ENCODE measurements at places on chromosomes 3 and 15.

DNA sequence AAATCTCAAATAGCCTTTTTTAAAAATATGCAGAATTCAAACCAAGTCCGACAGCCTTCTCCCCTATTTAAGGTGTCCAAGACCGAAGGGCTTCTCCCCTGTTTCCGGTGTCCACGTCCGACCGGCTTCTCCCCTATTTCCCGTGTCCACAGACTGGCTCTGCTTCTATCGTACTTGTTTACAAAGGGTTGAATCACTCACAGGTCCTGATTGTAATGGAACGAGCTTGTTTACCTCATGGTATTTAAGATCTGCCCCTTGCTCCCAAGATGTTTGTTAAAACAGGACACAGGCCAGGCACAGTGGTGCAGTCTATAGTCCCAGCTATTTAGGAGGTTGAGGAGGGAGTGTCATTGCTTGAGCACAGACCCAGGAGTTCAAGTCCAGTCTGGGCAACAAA lies 90.4 kb upstream of the ROBO2 start:
- no peak for DNase-seq

GRCh38 chr3:97187771-97188170 lies 373.4 kb downstream of the EPHA6 start:
- no peak for DNase-seq

DNA sequence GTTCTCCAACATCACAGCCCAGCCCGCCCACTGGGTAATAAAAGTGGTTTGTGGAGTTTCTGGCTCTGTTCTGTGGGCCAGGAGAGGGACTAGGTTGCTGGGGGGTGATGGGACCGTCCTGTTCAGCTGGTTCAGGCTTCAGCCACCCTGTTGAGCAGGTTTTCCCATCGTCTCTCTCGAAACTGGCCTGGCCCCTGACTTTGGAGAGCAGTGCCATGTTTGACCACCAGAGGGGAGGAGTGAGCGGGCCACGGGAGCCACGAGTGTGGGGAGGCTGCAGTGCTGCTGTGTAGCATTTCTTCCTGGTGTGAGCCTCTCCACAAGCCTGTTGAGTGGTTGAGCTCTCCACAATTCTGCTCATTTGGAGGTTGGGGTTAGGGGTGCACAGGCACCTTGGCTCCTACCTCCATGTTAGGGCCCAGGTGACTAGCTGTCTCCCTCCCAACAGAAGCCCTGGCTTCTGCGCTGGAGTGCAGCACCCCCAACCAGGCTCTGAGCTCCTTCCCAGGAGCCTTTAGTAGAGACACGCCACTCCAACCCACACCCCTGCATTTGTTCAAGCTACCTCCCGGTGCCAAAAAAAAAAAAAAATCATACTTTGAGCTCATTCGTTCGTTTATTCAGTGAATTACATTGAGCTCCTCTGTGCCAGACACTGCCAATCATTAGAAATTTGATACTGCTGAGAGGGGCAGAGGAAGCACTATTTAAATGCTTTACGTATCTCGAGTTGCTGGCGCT lies 13.9 kb downstream of the SPINT1 start:
- DNase-seq, result peak; percentile 83

GRCh38 chr15:57651445-57651844 lies 55.1 kb upstream of the POLR2M start:
- no peak for DNase-seq

DNA sequence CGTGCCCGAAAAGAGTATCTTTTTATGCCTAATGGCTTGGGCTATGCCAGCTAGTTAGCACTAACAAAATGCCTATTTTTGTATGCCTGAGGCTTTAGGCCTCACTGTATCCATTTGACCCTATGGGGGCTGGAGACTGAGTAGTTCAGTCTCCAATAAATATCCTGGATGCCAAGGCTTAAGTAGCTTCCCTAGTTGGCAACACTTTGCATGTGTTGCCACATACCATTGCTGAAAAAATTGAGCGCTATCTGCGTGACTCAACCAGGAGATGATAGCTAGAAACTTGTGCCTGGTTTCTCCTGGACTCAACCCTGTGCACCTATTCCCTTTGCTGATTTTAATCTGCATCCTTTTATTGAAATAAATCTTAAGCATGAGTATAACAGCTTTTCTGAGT lies 58.4 kb upstream of the ATP2C1 start:
- DNase-seq, result no peak

DNA sequence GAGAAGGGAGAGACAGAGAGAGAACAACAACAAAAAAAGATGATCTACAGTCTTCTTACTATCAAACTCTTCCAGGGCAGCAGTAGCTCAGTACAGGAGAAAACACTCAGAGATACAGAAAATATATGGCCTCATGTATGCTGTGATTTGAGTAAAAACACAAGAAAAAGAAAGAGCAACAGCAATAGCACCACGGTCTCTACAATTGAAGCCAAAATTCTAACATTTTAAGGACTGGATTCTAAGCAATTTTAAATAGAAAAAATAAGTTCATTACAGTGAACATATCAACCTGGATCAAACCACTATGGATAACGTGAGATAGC lies 43.5 kb upstream of the ALCAM start:
- DNase-seq, result no peak

DNA sequence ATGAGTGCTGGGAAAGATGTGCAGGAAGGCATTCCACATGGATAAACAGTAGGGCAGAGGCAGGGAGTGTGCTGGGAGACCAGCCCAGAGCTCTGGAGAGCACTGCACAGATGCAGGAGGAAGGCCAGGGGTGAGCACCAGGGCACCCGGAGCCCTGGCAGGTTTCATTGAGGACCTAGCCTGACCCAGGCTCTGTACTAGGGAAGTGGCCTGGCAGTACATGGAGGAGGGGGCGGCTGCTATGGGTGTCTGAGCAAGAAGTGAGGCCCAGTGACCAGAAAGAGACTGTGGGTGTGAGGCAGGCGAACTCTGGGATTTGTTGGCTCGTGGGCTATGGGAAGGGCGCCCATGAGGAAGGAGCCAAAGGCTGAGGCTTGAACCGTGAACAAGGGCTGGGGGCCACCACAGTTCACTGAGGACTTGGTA lies 139.1 kb downstream of the DNAJB8 start:
- peak; percentile 5 for DNase-seq

DNA sequence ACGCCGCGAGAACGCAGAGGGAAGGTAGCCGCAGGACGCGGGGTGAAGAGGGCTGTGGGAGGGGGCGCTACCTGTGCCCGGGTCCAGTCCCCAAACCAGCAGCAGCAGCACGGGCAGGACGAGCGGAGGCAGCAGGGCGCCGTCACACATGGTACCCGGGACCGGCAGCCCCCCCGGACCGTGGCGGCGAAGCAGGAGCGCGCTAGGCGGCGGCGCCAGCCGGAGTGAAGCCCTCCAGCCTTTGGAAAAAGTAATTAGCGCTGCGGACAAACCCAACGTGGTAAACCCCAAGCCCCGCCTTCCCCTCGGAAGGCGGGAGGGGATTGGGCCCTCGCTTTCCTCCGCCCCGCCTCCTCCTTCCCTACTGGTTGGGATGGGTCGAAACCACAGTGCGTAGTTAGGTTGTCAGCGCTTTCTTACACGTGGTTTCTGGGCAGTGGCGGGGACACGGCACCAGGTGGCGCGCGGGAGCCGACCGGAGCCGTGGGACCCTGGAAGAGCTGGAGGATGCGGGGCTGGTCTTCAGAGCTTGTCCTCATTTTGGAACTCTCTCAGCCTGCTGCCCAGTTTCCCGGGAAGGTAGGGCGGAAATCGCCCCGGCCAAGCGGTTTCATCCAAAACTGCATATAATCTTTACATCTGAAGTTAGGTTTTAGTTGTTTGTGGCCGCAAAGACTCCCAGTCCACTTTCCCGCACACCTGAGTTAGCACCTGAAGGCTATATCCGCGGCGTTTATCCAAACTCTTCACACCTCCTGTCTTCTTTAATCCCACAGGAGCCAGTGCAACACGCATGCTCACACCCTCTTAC lies at the start of gene ADAMTS17:
Gene ADAMTS17 (minus strand): TSS at position 226 of the 811 bp plus-strand sequence. CDS start 76 bp downstream, at position 150.
- DNase-seq, result peak; percentile 96

DNA sequence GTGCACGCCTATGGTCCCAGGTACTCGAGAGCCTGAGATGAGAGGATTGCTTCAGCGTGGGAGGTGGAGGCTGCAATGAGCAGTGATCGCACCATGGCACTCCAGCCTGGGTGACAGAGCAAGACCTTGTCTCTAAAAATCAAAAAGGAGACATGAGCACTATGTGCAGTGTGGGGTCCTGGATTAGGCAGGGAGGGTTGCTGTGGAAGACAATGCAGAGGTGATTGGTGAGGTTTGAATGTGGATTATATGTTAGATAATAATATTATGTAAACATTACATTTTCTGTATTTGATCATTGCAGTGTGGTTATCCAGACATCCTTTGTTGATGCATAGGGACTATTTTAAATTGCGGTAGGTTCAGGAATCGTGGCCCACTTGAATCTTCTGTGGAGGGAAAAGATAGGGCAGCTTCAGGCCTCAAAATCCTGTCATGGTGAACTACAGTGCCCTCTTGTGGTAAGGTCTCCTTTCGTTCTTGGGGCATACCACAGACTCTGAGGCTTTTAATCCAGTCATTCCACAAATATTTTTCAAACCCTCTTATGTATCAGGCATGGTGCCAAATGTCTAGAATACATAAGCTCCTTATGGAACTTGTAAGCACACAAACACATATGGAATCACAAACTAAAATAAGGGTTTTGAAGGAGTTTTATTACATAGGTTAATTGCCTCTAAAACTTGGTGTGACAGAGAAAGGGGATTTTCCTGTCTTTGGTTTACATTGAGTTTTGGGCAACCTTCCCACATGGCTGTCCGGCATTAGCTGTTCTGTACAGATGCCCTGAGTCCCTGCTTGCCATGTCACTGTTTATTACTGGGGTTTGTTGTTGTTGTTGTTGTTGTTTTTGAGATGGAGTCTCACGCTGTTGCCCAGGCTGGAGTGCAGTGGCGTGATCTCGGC lies 37.7 kb downstream of the GPD1L start:
- peak; percentile 77 for DNase-seq

- DNase-seq, result no peak
These were observed 52.9 kb downstream of the EXOG start for GRCh38 chr3:38549082-38549481.

GRCh38 chr3:42339321-42339720 lies 71.1 kb downstream of the LYZL4 start:
- no peak for DNase-seq

DNA sequence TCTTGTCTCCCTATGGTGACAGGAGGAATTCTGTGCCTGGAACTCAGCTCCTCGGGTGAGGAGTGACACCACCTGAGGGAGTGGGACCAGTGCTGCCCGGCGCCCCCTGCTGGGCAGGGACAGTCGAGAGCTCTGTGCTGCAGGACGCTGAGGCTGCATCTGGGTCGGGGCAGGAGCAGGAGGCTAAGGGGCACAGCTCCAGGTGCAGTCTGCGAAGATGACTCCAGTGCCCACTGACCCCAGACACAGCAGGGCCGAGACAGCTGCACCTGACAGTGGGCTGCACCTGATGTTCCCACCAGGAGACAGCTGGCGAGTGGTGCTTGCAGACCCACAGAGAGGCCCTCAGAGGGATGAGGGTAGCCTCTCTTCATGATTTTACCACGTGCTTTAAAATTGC lies 152.9 kb downstream of the ATP10A start:
- DNase-seq, result peak; percentile 45

- peak; percentile 73 for DNase-seq
These were observed 6.0 kb downstream of the MUC13 start for GRCh38 chr3:124928333-124929202.

DNA sequence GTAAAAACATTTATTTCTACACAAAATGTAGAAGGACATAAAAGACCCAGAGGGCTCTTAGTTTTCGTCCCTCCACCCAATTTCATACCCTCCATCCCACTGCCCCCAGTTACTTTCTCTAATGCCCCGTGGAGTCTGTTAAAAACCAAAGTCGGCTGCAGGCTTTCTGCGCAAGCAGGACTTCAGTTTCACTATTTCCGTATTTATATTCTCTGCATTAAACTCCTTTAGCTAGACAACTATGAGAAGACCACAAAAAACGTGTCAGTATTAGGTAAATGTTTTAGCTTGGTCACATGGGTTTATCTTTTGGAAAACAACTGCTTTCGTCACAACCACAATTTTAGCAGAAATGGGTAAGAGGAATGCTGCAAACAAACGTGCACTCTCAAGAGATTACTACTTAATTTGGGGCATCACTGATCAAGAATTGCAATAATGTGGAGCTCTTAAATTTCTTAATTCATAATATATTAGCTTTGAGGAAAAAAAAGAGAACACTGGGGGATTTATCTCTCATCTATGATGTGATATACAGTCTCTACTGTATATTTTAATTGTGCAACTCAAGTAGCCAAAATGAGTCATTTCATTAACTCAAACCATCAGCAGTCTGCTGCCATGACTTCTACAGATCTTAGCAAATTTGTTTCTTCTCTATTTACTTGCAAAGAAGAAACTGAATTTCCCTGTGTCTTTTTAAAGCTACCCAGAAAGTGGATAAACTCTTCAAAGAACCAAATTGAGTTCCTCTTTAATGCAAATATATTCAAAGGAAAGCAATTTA lies 740 bp upstream of the NSMCE3 start:
- peak; percentile 46 for DNase-seq

- DNase-seq, result no peak
These were observed 54.3 kb upstream of the ADCY5 start for GRCh38 chr3:123503203-123503602.

DNA sequence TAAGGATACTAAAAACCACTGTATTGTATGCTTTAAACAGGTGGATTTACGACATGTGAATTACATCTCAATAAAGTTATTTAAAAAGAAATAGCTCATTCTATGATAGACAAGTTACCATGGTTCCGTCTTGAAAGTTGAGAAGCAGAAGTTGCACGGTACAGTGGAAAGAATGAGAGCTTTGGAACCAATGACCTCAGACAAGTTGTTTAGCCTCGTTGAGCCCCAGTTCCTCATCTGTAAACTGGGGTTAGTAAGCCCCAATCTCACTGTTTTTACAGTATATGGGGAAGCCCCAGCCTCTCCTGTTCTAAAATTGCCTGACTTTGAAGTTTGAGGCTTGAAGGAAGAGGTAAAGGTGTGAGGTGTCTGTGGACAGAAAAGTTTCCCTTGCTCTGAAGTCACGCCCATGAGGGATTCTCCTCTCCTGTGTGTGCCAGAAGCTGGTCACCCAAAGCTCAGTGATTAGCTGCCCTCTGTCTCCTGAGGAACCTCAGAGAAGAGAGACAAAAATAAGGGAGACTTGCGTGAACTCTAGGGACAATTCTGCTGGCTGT lies 10.0 kb downstream of the CRYGS start:
- DNase-seq, result peak; percentile 87

DNA sequence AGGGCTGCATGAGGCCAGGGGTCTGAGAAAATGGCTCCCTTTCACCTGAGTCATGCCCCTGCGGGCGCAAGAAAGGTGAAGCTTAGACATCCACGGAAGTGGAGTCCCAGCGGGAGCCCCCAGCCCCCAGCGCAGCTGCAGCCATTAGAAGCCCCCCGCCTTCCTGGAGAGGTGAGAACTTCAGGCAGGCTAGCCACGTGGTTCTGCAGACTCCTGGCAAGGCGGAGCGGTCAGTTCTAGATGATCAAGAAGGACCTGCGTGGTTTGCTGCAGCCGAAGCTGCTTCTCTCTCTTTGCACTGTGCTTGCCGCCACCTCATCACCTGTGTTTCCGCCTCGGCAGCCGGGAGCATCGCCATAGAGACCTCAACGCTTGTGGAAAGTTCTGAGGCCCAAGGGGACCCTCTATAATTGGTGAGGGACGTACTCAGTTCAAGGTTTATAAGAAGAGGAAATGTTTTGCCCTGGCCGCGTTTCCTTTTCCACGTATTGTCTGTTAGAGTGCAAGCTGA lies 15.8 kb upstream of the KCNMB3 start:
- DNase-seq, result no peak

Data from suppressor macrophage treated with lipopolysaccharide for 4 hours (primary cell).